ENCODE measurements at places on chromosomes 7 and 10. TPM values are rescaled to one million over a fixed set of nuclear protein-coding genes. Genes with fewer than 3 reads are reported as not detected.

The ZNF736 gene
- total RNA-seq = 0.15 TPM

DNA sequence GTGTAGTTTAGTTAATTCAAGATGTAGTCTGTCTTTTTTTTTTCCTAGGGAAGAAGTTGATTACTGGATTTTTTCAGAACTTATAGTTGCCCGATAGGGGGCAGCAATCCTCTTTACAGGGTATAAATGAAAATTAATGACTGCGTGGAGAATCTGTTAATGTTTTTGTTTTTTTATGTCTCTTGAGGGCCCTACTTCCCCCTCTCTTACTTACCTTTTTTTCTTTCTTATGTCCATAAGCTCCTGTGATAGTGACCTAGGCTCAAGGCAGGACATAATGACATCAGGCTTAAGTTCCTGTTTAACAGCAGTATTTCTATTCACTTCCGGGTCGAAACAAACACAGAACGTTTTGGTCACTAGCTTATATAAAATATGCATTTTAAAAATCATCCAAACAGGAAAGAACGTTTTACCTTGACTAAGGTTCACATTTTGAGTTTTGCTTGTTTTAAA lies 18.8 kb downstream of the CDC123 start:
- DNase-seq = no peak

- DNase-seq = no peak
Observed at GRCh38 chr7:85483177-85483576, 296.3 kb upstream of the SEMA3D start.

The EPHA1 gene
- total RNA-seq = 29.9 TPM

The H2BK1 gene
- total RNA-seq = 0.69 TPM

- no peak for DNase-seq
Observed at GRCh38 chr7:120332433-120332832, 59.5 kb downstream of the KCND2 start.

DNA sequence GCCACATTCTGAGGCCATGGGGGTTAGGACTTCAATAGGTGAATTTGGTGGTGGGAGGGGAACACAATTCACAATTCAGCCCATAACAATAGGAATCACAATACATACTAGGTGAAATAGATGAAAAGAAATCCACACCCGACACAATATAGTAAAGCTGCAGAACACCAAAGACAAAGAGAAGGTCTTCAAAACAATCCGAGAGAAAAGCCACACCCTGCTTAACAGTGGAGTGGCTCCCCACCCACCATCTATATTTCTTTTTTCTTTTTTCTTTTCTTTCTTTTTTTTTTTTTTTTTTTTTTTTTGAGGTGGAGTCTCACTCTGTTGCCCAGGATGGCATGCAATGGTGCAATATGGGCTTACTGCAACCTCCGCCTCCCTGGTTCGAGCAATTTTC lies 14.7 kb upstream of the TIAL1 start:
- DNase-seq = no peak

DNA sequence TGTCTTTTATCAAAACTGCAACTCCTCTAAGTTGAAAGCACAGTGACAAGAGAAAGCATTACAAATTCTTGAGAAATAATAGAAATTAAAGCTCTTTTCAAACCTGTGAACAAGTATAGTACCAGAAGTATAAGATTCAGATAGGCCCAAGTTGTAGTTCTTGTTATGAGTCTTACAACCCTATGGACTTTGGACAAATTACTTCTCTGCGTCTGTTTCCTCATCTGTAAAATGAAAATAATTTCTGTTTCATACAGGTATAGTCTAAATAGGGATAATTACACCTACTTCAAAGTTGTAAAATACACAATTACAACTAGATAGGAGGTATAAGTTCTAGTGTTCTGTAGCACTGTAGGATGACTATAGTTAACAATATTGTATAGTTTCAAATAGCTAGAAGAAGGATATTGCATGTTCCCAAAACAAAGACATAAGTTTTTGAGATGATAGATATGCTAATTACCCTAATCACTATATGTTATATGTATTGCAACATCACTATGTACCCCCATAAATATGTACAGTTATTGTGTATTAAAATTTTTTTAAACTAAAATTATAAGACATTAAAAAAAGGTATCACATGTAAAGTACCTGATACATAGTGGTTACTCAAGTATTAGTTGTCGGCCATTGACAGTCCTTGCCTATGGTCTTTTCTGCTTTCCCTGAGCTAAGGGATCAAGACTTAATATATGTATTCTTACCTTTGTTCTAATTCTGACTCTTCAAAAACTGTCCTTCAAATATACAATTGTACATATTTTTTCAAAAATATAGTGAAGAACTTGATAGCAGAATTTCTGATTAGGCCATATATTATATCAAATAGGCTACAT lies 1.8 kb upstream of the WASL start:
- no peak for DNase-seq

- no peak for DNase-seq
Observed at GRCh38 chr10:10685566-10685965, 332.1 kb upstream of the CELF2 start.

- DNase-seq = no peak
Observed at GRCh38 chr10:103852856-103853255, 2.5 kb downstream of the SH3PXD2A start.

DNA sequence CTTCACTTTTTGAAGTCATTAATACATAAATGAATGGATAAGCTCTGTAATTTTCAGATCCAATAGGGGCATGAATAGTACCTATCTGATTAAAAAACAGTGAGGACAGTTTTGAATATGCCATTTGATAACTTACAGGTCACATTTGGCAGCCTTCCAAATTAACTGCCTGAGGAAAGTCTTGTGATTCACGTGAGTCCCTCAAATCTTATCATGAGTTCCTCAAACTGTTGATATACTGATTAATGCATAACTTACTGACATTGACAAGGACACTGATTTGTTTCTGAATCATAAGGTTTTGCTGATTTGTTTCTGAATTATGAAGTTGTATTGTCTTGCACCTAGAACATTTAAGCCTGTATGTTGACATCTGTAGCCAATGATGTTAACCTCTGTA lies 55.1 kb downstream of the ANKMY2 start:
- no peak for DNase-seq

DNA sequence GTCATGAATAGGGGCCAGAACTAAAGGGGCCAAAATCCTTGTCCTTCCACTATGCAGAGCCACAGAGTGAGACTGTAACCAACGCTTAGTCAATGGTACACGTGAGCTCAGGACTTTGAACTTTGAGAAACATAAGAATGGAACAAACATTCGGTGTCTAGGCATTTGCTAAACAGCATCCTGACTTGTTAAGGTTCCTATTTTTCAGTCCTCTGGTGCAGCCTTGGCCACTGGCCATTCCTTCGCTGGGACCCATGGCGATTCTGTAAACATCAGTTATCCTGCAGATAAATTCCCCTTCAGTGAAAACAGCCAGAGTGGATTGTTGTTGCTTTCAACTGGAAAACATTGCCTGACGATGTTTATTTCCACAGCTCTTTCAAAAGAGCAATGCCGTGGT lies 266.8 kb downstream of the SORCS1 start:
- DNase-seq = no peak

The INPP5F gene
- total RNA-seq = 21.6 TPM

The FLNC gene
- total RNA-seq = 42.8 TPM

The CDHR3 gene
- 5.5 TPM for total RNA-seq
